ENCODE measurements at places on chromosomes 6 and 20.

DNA sequence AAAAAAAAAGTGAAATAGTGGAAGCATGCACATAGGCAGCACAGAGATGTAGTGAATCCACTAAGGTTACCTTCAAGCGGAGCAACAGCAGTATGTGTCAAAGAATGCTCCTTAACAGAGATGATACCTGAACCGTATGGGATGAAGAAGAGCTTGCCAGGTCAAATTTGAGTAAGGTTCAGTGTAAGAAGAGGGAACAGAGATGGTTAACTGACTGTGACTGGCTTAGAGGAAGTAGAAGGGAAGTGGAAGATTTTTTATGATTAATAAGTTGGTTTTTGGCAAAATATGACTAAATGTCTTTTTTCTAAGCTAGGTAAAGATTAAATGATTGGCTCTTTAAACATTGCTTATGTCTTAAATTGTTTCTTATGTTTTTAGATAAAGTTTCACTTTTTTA lies 52.6 kb upstream of the C20orf144 start:
- DNase-seq = no peak

- DNase-seq = no peak
Observed at GRCh38 chr6:56292505-56293181, 45.3 kb upstream of the COL21A1 start.

- DNase-seq = no peak
Observed at GRCh38 chr6:35086636-35087360, 54.3 kb downstream of the TCP11 start.

- DNase-seq = no peak
Observed at GRCh38 chr6:119493980-119494379, 144.4 kb upstream of the MAN1A1 start.

DNA sequence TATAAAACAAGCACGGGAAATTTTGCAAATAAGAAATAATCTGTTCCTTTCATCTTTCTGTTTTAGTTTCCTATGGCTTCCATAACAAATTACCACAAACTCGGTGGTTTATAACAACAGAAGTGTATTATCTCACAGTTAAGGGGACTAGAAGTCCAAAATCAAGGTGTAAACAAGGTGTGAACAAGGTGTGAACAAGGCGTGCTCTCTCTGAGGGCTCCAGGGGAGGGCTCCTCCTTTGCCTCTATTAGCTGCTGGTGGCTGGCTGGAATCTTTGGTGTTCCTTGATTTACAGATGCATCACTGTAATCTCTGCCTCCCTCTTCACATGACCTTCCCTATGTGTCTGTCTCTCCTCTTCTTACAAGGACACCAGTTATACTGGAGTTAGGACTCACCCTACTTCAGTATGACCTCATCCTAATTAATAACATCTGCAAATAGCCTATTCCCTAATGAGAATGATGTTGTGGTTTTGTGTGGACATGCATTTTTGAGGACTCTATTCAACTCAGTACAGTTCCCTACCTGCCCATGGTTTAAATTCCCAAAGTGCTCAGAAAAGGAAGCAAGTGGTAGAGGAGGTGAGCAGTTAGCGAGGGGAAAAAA lies 17.5 kb upstream of the BMP5 start:
- no peak for DNase-seq

DNA sequence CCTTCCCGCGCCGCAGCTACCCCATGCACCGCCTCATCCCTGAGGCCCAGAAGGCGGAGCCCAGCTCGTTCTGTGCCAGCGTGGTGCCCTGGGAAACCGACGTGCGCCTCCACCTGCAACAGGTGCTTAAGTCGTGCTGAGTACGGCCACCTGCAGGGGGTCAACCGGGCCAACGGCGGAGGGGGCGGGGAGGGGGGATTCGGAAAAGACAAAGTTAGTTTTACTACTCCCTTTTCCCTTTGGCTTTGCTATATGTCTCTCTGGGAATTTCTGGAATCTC lies 168.9 kb downstream of the CDK19 start:
- no peak for DNase-seq

DNA sequence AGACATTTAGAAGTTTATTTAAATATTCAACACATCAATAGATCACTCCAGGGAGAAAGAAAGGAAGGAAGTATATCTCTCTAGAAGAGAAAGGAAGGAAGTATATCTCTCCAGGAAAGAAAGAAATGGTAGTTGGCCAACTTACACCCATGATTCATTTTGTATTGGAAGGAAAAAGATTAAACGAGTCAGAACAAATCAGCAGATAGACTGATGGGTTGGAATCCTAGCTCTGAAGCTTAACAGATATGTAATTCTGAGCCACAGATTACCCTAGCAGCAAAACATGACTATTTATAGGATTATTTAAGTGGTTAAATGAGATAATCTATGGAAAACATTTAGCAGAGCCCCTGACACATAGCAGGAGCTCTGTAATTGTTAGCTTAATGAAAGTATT lies 27.1 kb downstream of the COL12A1 start:
- DNase-seq = no peak

DNA sequence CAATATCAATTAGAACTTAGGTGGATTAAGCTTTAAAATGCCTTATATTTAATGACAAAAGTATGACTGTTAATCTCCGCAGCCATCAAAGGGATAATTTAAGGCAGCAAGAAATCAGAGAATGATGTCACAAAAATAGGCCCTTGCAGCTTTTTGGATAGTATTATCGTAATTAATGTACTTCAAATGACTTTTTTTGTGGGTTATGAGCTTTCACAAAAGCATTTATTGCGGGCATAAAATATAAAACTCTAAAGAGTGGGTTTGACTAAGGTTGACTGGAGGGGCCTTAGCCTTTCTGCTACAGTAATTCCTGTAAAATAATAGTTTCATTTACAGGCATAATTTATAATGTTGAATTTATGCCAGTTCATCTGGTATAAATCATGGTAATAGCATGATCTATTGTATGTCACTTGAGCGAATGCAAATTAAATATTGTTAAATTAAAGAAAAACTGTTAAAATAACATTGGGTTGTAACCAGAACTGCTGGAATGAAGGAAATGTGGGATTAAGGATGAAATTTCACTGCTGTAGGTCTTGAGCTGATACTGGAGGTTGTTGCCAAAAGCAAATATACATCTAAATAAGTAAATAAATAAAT lies 78.5 kb upstream of the ZFP64 start:
- no peak for DNase-seq

- DNase-seq = no peak
Observed at GRCh38 chr6:14462566-14462965, 345.0 kb downstream of the CD83 start.

DNA sequence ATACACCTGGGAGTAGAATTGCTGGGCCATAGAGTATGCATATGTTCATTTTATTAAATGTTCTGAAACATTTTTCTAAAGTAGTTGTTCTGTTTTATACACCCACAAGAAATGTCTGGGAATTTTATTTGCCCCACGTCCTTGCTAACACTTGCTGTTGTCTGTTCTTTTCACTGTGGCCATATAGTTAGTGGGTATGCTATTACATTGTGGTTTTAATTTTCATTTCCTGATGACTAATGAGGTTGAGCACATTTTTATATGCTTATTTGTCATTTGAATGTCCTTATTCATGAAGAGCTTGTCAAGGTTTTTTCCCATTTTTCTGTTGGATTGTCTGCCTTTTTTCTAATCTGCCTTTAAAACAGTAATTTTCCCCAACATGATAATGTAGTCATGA lies 41.5 kb upstream of the TGM3 start:
- DNase-seq = no peak

- DNase-seq = no peak
Observed at GRCh38 chr6:167336844-167337630, 12.2 kb downstream of the TTLL2 start.

DNA sequence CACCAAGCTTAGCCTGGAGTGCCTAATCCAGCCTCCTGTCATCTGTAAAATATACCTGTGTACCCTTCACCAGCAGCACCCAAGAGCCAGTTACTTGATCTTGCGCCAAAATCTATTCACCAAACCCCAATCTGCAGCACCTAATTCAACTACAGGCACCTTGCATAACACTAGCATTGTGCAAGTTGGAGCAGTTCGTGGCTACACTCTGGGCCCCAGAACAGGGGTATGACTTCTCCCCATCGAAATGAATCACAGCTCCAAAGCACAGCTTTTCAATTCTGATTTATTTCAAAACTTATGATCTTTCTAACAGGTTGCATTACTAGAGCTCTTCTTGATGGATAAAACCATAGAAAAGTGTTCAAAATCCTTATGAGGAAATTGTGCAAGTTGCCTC lies 100.4 kb upstream of the TCF21 start:
- DNase-seq = no peak

GRCh38 chr20:4326195-4327065 lies 311.1 kb upstream of the RNF24 start:
- DNase-seq = no peak

DNA sequence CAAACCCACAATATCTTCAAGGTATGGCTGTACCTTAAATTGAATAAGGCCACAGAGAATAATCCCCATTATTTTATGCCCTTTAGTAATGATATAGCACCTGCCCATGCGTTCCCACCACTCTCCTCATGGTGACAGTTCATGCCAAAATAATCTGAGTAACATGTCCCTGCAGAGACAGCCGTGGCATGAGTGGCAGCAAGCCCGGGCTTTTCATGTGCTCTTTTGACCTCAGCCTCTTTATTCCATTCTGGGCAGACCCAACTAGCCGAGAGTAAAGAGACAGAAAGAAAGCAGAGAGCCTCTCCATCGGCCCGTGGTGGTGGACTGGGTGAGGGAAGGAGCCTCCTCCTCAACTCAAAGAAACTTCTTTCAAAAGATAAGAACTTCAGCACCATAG lies 19.9 kb upstream of the POPDC3 start:
- no peak for DNase-seq

DNA sequence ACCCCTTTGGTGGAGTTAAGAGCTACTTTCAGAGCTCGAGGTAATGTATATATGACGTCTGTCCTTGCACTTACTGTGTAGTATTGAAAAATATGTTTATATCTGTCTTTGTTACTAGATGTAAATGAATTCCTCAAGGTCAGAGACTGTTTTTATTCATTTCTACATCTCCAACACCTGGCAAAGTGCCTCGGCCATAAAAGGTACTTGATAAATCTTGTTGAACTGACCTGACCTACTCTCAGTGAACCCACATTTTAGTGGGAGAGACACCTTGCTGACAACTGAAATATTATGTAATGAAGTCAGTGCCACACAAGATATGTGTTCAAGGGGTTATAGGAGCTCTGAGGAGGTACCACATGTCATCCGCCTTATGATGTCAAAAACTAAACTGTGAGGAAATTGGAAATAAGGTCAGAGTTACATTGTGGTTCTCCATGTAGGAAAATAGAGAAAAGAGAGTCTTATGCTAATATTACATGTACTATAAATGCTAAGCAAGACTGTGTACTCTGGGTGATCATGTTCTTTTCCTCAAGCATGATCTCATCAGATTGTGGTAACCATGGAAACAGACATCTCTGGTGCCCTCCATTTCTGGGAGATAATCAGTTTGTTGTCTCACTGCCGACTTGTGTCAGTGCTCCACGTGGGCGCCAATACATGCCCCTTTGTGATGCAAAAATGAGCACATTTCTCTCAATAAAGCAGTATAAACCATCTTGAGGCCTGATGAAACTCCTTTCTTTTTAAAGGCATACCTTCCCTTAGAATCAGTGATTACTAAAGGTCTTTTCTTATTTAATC lies 5.7 kb upstream of the TMEM30A start:
- no peak for DNase-seq

DNA sequence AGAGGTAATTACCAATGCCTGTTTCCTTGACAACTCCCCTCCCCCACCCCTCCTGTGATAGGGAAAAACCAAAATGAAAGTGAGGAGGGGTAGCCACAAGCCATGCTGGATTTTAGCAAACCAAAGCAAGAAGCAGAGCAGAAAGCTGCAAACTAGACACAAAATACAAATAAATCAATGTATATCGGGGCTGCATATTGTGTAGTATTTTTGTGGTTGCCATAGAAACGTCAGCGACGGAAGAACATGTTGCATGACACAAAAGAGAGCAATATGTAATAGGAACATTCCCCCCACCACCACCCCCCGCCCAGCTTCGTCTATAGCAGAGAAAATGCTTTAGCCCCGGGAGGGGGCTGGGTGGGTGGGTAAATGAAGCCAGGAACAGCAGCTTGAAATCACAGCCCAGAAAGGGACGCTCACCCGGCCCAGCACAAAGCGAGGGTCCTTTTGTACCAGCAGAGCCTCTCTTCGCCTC lies 548 bp downstream of the AGPAT4 start:
- no peak for DNase-seq

GRCh38 chr6:14765106-14765505 lies 480.8 kb upstream of the JARID2 start:
- DNase-seq = no peak

DNA sequence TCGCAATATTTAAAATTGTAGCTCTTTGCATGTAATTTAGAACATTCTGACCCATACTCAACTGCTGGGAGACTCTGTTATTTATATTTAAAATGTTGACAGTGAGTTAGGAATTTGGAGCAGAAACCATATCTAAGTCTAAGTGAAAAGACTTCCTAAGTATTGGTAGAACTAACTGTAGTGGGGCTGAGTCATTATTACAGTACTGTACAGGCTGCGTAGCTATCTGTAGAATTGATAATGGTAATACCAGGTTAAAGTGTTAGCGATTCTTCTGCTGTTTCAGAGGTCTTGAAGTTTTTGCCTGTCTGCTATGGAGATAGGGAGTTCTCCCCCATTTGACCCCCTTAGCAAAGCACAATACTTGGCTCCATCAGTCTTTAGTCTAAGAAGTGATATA lies 3.6 kb downstream of the TOP1 start:
- no peak for DNase-seq

DNA sequence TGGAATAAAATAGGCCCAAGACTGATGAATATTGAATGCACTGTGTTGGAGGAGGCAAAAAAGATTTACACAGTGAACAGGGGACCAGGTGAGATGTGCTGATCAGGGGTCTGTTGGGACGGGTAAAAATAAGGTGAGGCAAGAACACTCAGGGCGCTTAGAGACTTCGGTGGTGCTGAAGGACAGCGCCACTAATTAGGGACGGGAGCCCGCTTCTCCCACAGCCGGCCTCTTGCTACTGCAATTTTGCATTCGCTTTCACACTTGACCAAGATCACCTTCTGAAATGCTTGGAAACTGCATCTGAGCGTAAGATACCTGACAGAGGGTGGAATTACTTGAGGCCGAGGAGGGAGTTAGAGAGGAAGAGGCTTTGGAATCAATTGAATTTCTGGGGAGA lies 7.3 kb downstream of the TFAP2D start:
- DNase-seq = no peak

DNA sequence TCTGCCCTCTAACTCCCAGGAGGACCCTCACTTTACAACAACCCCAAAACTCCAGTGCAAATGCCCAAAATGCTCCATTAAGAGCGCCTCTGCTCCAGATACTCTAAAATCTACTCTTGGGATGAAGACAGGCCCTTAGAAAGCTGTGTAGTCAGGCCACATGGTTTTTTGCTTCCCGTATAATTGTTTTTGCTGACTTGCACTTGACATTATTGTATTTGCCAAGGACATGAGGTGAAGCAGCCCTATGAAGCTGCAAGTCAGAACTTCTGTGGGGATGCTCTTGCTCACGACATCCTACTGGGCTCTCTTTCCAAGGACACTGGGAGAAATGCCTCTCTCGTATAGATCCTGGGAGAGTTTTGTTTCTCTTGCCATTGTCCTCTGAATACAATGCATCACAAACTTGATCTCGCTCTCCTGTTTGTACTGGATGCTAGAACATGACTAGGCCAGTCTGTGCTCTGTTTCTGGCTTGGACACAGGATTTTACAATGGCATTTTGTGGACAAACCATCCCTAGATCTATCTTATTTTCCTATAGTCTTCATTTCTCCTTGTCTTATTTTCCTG lies 177.2 kb upstream of the DTNBP1 start:
- no peak for DNase-seq

Data from stimulated activated CD4-positive, alpha-beta T cell treated with anti-CD3 and anti-CD28 coated beads, TNF-alpha, amount 100 ng/mL, for 24 hours (primary cell).